ENCODE measurements at places on chromosomes 13 and 19.
A peak's percentile ranks its signal among the peaks of the same experiment; 100 is the strongest.

DNA sequence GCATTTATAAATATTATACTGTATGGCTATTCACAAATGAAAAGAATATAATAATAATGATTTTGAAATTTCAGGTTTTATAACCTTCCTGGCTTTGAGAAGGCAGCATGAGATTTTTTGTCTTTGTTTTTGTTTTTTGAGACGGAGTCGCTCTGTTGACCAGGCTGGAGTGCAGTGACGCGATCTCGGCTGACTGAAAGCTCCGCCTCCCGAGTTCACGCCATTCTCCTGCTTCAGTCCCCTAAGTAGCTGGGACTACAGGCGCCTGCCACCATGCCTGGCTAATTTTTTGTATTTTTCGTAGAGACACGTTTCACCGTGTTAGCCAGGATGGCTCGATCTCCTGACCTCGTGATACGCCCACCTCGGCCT lies 64.1 kb downstream of the ZNF429 start:
- DNase-seq = no peak

DNA sequence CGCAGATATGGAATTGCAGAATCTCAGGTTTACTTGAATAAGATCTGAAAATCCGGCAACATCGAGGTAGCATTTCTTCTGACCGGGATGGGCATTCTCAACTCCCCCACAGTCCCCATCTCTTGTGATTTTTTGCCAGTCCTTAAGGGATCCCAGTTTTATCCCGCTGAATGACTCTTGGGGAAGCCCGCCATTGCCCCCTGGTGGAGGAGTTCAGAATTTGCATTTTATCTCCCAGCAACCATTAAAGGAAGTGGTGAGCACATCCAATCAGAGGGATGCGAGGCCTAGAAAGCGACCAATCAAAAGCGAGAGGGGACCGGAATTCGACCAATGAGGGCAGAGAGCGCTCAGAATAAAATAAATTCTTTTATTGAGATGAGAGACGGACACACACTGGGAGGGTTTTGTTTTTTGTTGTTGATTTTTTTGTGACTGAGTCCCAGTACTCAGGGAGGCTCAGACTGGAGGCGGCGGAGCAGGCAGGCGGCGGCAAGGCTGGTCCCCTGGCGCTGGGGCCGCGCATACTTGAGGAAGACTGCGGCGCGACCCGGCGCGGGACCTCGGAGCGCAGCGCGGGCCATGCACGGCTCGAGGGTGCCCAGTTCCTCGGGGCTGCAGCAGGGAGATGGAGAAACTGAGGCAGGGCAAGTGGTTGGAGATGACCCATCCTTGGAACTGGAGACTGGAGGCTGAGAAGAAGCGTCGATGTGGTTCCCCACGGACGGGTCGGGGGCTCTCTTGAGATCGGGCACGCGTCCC lies 3.9 kb upstream of the TTC9B start:
- DNase-seq = peak; percentile 95

GRCh38 chr19:19631346-19631745 lies 3.3 kb upstream of the LPAR2 start:
- DNase-seq = no peak

DNA sequence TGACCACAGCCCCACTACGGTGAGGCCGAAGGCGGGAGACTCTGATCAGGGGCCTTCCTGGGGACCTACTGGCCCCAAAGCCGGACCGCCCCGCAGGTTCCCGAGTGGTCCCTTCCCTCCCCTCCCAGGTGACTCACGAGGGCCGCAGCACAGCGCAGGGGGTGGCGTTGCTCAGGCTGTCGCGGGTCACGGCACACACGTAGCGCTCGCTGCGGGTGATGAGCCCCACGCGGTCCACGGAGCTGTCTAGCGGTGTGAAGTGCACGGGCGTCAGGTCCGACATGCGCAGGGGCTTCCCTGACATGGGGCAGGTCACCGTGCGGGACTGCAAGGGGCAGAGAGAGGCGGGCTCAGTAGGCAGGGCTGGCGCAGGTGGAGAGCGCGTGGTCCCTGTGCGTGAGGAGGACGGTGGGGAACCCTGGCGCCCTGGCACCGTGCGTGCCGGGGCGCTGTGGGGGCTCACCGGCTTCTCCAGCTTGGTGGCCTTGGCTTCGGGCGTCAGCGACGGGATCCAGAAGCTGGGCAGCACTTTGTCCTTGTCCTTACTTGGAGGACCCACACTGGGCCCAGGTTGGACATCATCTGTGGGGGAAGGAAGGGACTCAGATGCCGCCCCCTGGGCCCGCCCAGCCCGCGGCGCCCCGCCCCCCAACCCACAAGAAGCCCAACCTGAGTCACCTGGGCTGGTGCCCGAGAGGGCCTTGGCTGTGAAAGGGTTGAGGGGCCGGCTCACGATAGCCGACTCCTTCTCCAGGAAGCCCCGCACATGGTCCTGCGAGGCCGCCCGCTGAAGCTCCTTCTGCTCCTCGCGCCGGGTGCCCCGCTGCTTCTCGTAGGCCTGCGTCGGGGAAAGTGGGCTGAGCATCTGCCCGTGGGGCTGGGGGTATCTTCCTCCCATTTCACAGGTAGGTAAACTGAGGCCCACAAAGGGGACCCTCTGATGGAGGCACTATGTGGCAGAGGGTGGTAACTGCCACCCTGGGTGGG lies 23.7 kb downstream of the NOSIP start:
- DNase-seq = no peak

- DNase-seq = no peak
Measured at GRCh38 chr19:4935444-4935843, 26.1 kb downstream of the UHRF1 start.

DNA sequence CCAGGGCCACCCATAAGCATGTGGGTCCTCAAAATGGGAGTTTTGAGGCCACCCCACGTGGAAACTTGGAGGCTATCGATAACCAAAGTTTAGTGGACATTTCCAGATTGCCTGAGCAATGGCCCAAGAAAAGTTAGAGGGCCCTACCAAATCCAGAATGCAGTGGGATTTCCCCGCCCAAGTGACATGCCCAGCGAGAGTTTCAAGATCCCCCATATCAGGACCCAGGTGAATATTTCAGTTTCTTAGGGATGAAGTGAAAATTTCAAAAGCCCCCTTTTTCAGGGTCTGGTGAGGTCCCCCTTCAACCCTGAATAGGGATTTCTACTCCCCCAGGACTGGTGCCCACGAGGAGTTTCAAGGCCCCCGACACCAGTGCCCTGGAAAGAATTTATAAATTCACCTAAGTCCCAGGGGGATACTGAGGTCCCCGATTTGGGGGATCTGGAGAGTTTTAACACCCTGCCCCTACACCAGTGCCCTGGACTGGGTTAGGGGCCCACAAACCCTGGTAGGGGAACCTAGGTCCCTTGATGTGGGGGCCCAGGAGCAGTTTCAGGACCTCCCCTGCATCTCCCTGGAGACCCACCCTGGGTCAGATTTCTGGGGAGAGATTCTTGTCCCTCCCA lies 695 bp downstream of the BST2 start:
- no peak for DNase-seq

DNA sequence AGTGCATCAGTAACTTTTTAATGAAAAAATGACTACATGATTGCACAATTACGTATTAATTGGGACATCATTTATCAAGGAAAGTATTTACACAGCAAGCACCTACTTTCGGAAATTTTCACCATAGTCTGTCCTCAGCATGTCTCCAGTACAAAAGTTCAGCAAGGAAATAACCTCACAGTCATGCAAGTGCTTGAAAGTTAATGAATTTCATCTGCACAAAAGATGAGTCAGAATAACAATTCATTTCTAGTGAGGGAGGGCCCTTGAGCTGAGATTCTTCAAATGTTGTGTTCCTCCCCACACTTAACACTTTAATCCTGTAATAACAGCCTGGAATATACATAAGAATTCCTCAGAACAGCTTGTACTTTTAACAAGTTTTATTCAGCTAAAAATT lies 49.0 kb upstream of the OXGR1 start:
- DNase-seq = no peak

DNA sequence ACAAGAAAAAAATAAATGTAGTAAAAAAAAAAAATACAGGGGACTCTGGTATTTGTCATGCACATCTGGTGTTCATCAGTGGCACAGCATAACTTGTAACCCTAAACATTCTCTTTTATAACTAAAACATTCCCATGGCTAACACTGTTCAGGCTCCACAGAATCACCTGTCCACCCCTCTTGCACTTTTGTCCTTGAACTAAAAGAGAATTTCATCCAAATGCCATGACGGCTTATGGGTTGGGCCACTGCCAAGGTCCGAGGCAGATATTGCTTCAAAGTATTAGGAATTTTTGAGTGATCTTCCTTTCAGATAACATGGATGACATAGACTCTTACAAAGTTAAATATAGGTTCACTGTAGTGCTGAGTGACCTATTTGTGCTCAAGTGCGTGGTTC lies 25.7 kb upstream of the SERP2 start:
- no peak for DNase-seq

DNA sequence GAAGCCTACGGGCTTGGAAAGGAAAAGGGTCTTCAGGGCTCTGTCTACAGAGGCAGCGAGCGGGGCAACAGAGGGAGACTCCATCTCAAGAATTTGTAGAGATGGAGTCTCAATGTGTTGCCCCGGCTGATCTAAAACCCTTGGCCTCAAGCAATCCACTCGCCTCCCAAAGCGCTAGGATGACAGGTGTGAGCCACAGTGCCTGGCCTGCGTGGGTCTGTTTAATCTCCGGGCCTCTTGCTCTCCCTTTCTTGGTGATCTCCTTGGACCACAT lies 8.1 kb downstream of the RPS9 start:
- DNase-seq = no peak

GRCh38 chr13:33509642-33510229 lies 224.2 kb upstream of the STARD13 start:
- no peak for DNase-seq

GRCh38 chr13:94947965-94948371 lies 235.6 kb upstream of the SOX21 start:
- DNase-seq = no peak

- DNase-seq = no peak
Measured at GRCh38 chr13:40143559-40143958, 488.1 kb downstream of the COG6 start.

DNA sequence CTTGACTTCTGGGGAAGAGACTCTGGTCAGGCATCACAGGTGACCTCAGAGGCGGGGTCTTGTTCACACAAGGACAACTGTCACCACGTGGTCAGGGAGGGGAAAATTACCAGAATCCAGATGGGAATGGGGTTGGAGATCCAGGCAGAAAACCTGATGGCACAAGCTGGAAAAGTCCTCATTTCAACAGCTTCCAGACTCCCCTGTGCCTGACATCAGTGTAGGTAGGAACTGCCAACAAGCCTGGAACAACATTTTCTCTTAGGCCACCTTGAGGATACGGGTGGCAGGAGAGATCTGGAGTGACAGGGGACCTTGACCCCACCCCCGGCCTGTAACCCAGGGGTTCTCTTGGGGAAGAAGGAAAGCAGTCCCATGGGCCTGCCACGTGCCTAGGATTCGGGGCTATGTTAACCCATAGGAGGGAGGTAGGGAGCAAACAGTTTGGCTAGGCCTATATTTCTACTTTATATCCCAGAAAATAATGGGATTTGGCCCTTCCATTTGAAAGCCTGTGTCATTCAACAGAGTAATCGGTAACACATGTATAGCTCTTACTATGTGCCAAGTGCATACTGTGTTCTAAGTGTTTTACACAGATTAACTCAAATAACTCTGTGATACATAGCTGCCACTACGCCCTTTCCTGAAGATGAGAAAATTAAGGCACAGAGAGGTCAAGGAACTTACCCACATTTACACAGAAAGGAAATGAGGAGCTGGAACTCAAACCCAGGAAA lies 44.9 kb upstream of the C13orf42 start:
- no peak for DNase-seq

- DNase-seq = no peak
Measured at GRCh38 chr19:35048911-35049411, 7.4 kb downstream of the HPN start.

DNA sequence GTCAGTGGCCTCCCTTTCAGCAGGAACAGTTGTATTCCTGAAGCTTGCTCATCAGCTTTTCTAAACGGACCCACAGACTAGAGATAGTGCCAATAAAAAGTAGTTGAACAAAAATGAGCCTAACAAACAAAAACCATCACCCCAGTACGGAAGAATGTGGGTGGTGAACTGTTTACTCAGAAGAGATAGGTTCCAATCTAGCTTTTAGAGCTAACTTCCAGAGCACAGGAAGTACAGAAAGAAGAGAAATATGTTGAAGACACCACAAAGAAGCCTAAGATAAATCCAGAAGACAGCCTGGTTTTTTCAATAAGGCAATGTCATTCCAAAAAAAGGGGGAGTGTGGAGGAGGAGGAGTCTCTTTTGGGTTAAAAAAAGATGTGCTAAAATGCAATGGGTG lies 2.8 kb upstream of the LMO7 start:
- DNase-seq = no peak

DNA sequence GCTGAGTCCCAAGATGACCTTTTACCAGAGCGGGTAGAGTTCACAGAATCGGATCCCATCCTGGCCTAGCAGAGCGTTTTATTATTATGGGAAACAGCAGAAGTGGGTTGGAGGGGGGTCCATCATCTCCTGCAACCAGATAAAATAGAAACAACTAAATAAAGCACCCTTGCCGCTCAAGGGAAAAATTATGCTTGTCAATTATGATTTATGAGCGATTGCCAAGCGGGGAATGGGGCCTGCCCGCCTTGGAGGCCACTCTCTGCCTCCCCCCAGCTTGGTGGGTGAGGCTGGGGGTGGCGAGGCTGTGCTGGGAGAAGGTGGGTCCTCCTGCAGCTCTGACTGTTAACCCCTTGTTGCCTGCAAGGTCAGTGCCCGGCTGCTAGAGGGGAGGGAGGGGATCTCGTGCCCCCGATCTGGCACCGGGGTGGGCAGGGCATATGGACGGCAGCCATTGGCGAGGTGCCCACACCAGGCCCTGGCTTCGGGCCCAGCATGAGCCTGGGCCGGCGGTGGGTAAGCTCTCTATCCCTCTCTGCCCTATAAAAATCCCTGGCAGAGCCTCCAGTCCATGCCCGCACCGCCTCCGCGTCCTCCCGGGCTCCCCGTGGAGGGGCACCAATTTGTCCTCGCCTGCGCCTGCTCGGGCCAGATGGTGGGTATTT lies 129.1 kb downstream of the URI1 start:
- no peak for DNase-seq

DNA sequence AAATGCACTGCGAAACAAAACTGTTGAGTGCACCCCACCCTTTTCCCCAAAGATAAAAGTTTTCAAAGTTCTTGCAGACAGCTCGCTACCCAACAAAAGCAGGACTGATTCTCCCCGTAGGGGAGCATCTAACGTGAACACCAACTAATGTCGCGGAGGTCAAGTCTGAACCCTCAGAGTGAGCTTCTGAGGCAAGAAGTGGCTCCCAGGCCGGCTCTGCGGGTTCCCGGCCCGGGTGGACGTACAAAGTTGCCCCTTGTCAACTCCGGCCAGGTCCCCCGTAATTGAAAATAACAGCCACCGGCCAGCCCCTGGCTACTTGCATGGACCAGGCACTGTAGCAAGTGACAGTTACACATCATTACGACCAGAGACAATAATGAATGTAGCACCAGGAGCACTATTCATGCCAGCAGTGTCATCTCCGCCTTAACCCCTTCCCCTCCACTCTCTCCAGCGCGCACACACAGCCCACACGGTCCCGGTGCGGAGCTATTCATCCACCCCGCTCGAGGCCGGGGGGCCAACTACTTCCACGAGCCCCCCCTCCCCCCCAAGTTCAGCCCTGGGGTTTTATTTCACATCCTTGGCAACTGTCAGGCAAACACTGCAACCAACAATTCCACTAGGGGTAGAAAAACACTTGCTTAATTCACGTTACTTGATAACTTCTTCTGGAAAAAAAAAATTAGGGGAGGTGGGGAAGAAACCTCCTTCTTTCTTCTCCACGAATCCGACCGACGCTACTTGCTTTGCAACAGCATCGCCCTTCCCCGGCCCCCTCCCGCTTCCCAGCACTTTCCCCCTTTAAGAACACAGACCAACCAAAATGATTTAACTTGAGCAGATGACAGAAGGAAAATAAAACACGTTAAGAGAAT lies 1.2 kb downstream of the KLF12 start:
- DNase-seq = peak; percentile 21

- no peak for DNase-seq
Measured at GRCh38 chr13:60448907-60449510, 52.0 kb downstream of the TDRD3 start.
